NCI-H2227 treated with DMSO at 0.1 percent for 48 hours (cell line): ENCODE measurements at places on chromosomes 13 and 19.
A peak's percentile ranks its signal among the peaks of the same experiment; 100 is the strongest.

- DNase-seq, result peak; percentile 87
These were observed 10.2 kb upstream of the CCDC97 start for GRCh38 chr19:41299755-41300089.

DNA sequence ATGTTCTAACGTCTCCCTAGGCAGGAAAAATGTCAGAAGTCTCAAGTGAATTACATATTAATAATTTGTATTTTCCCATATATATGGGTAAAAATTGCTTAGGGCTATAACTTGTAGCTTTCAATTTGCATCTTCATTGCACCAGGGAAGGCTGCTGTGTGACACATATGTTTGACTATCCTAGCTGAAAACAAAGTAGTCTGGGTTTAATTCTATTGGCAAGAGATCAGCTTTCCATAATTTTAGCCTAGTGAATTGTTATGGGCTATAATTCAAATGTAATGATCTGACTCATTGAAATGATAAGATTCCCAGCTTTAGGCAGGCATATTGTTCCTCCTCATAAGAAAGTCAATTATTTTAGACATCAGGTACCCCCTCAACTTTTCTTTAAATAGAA, 553.1 kb downstream of the DCT start:
- no peak for DNase-seq

DNA sequence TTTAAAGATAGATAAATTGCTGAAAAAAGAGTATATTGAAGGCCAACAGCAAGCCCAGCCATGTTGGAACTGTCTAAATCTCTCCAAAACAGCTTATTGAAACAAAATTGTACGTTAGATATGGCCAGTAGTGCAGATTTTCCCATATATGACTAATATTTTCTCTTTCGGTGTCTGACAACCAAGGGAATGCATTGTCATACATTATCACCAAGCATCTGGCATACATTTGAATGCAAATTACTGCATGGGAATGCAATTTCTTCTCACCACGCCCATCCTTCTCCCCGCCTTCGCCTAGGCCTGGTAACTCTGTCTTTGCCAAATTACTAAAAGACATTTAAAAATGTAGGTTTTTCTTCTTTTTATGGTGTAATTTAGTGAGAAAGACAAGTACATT, 32.5 kb upstream of the IRS2 start:
- no peak for DNase-seq

- no peak for DNase-seq
These were observed 7.8 kb downstream of the CIC start for GRCh38 chr19:42276821-42277220.

- no peak for DNase-seq
These were observed 20.1 kb downstream of the RASA3 start for GRCh38 chr13:114112231-114112825.

DNA sequence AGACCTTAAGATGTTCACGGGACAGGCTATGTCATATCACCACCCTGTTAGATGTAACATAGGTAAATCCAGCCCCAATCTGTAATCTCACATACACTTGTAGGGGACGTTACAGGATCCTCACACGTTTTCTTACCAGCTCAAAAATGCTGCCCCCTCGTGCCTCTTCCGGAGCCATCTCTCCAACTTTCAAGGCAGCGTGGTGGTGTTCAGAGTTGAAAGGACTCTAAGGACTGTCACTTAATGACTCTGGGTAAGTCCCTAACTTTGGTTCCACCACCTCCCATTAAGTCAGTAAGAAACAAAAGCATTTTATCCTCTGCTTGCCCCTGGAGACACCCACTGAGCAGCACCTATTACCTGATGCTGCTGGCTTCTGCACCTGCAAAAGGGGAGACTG, 4.4 kb downstream of the MED26 start:
- no peak for DNase-seq

GRCh38 chr19:18995804-18996241, 37.5 kb downstream of the SUGP2 start:
- DNase-seq, result peak; percentile 42

DNA sequence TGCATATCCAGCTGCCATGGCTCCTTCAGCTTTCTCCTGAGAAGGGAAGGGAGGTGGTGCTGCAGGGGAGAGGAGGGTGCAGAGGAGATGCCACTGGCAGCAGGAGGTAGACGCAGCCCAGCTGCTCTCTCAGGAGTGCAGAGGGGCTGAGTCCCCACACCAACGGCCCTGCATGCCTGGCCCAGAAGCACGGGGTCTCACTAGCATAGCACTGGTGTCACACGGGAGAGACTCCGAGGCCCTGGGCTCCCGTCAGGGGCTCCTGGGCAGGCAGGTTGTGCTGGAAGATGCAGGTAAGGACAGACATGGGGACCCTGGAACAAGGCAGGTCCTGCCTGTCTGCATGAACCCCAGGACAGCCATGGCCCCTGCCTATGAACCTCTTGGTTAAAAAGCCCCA, 80.1 kb downstream of the C1QTNF9 start:
- DNase-seq, result no peak

DNA sequence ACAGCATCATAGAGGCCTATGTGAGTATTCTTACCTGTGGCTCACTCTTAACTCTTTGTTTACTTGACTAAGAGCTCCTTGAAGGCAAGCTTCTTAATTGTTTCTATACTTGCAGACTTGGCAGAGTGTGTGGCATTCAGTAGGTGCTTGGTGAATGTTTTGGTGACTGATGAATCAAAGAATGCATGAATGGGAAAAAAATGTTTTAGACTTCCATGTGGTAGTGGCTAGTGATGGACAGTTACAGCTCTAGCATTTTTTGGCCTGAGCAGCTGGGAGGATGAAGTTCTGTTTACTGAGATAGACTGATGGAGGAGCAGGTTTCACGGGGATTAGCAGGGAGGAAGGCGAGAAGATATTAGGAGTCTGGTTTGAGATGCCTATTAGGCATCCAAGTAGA, 13.6 kb downstream of the HAS1 start:
- no peak for DNase-seq

GRCh38 chr19:33316541-33317264, 14.4 kb upstream of the CEBPA start:
- DNase-seq, result no peak

DNA sequence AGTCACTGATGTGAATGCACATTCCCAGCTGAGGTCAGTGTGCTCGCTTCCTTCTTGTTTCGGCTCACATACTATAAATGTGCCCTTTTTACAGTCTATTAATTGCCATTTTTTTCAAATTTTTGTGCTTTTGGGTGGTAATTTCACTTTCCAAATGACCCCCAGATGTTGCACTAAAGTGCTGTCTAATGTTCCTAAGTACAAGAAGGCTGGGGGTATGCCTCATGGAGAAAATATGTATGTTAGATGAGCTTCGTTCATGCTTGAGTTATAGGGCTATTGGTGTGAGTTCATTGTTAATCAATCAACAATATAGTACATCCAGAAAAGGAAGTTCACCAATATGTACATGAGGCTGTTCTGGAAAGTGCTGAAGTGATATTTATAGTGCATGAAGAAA, 84.7 kb downstream of the KL start:
- no peak for DNase-seq

GRCh38 chr13:50989476-50989875, 79.9 kb downstream of the RNASEH2B start:
- DNase-seq, result peak; percentile 43

DNA sequence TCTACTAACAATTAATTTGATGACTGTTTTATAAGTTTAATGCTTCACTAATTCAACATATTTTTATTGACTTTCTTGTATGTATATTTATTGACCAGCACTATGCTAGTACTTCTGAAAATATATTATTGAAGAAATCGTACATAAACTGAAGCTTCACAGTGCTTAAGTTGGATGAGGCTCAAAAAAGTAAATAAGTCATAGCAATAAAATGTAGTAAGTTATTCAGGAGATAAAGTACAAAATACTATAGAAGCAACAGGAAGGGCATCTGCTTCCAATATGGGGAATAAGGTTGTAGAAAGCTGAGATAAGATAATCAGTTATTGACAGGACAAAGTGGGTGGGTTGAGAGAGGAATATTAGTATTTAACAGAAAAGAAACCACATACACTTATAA, 944.9 kb upstream of the MIR17HG start:
- DNase-seq, result no peak

- DNase-seq, result no peak
These were observed 452.0 kb downstream of the SLITRK6 start for GRCh38 chr13:85347251-85347650.

DNA sequence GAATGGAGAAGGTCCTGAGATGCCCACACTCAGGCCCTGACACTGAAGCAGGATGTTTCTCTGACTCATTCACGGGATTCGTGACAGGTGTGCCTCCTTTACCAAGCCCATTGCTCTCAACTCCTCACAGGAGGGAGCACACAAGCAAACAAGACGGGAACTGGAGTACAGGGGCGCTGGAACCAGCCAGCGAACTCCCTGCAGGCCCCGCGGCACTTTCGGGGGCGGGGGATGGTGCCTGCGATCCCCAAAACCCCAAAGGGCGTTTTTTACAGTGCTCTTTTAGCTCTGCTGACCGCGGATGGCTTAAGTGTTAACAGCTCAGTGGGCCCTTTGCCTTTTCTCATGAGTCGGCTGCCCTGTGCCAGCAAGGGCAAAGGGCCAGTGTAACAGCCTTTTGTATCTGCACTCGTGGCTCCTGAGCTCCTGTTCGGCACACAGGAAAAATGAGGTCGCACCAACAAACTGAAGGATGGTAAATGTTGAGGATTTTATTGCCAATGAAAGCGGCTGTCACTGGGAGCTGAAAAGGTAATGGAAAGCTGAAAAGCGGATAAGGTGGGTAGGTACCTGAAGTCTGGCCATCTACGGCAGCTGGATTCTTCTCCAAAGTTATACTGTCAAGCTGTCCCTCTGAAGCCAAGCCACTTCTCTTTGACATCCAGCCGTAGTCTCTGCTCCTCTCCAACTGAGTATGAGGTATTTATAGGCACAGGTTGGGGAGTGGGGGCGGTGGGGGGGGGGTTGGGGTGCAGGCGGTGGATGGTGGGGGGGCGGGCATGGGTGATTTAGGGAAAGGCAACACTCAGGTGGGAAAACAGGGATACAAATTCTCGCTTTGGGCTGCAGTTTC, 65.0 kb upstream of the TRPC4 start:
- no peak for DNase-seq

DNA sequence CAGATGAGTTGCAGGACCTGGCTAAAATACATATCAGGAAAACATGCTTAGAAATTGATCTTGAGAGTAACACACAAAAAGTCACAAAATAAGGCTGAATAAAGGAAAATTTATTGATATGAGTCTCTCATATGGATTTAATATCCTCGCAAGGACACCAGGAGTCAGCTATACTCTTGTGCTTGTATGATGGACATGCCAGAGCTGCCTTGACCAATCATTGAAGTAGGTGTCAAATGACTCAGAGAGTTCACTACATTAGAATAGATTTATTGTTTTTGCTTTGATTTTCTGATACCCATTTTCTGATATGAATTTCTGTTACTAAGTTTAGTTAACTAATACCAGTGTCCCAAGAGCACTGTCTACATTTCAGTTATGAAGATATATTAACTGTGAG, 37.4 kb upstream of the CSNK1A1L start:
- DNase-seq, result no peak

- DNase-seq, result no peak
These were observed 625.2 kb downstream of the DIAPH3 start for GRCh38 chr13:59538512-59538911.

- DNase-seq, result no peak
These were observed 4.3 kb upstream of the LGALS4 start for GRCh38 chr19:38817081-38817480.

- no peak for DNase-seq
These were observed 11.6 kb upstream of the MZF1 start for GRCh38 chr19:58584498-58585441.

DNA sequence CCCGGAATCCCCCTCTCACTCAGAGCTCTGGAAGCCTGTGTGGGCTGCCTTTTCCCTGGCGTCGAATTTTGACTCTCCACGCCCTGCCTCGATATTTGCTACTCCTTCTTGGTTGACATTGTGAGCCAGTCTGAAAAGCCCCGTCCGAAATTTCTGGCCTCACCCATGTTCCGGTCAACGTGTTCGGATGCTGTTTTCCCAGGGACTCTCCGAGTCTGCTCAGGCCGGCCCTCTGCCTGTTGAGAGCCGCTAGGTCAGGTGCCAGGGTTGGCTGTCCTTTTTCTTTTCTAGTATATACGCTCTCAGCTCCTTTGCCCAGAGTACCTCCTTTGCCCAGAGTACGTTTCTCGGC, 6.8 kb upstream of the DGKH start:
- peak; percentile 12 for DNase-seq

- no peak for DNase-seq
These were observed 20.6 kb downstream of the KLF5 start for GRCh38 chr13:73079359-73079758.

DNA sequence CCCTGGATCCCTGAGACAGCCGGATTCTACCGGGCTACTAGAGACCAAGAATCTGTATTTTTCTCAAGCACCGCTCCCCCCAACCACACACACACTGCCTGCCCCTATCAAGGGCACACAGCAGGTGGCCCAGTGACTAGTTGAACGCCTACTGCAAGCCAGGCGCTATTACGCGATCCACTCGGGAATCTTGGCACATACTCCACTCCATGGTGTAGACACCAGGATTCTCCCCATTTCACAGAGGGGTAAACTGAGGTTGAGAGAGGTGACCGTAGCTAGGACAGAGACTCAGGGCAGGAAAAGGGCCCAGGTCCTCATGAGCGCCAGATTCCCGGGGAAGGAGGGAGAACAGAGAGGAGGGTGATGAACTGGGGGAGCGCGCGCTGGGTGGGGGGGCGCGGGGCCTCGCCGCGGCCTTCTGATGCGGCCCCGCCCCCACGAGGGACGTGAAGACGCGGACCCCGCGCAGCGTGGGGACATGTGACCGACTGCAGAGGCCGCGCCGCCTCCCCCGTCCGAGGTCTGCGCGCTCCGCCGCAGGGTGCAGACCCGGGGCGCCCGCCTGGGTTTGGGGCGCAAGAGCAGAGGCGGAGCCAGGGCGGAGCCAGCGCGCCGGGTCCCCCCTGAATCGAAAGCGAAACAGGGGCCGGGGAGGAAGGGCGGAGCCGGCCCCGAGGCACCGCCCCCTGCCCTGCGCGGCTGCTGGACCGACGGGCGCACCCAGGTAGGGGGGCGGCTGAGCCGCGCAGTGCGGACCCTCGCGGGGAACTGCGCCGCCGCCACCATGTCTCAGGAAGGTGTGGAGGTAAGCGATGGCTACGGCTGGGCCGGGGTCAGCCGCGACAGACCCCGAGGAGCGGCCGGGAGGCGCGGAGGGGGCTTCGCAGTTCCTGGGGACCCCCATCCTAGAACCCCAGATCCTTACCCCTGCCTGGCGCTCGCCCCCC, at the start of gene SHFL:
SHFL (plus strand) TSS at position 677 of the 950 bp plus-strand sequence; CDS start at position 788, 111 bp downstream.
- peak; percentile 21 for DNase-seq

DNA sequence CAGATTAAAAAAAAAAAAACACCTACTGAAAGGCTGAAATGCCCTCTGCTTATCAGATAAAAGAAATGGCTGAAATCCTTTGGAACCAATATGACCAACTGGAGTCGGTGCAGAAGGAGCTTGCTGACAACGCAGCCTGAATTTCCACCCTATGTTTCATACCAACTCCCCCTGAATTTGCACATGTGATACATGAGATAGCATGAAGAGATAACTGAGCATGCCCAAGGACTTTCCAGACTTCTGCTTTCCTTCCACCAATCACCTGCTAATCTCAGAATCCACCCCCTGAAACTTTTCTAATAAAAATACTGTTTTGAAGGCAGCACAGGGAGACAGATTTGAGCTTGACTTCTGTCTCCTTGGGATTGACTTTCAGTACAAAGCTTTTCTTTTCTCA, 32.2 kb upstream of the WDFY2 start:
- DNase-seq, result no peak

- no peak for DNase-seq
These were observed 13.0 kb downstream of the LRFN3 start for GRCh38 chr19:35949131-35949530.
